Activated CD8-positive, alpha-beta memory T cell treated with anti-CD3 and anti-CD28 coated beads for 24 hours (primary cell): ENCODE measurements at places on chromosomes 5 and 9.

DNA sequence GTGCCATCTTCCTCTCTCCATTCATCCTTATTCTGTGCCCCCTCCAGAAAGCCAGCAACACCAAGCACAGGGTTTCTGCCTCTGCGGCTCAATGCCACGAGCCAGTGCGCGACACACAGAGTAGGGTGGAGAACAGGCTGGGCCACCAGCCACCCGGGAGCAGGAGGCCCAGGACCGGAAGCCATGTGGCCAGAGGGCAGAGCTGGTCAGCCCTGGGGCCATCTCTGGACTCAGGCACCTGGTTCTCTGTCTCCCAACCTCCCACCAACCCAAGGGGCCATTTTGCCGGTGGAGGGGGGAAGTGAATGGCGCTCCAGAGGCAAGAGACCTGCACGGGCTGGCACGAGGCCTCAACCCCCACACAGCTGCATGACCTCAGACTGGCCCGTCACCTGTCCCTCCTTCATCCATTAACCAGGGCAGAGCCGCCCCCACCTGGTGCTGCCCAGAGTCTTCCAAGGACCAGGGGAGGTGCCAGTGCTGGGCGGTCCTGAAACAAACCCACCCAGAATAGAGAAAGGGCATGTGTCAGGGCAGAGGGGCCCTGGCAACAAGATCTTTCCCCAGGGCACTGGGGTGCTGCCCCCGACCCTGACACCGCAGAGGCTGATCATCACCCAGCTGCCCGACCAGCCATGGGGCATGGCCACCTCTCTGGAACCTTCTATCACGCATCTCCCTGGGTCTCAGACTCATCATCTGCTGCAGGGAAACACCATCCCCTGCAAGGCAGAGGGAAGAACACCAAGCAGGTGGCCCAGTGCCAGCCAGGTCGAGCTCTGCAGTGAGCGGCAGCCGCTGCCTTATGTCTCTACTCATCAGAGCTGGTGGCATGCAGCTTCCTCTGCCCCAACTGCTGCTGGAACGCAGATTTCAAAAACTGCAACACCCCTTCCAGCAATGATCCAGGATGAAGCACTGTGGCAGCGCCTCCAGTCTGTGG is 11.9 kb downstream of the VAV2 start:
- no peak for DNase-seq

DNA sequence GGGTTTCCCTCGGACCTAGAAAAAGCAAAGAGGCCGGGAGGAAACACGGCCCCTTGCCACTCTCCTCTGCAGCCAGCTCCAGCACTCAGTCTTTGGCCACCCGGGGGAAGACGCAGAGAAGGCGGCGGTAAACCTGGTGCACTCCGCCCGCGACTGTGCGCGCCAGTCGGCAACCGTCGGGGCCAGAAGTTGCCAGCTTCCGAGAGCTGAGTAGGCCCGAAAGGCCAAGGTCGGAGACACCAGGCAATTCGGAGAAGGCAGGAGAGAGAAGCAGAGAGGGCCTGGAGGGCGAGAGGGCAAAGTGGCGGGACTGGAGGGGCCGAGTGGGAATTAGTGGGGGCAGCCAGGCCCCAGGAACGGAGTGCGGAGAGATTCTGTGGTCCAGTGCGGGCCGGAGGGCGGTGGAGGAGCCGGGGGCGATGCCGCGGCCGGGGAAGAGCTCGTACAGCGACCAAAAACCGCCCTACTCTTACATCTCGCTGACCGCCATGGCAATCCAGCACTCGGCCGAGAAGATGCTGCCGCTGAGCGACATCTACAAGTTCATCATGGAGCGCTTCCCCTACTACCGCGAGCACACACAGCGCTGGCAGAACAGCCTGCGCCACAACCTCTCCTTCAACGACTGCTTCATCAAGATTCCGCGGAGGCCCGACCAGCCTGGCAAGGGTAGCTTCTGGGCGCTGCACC is at the start of gene FOXB2:
FOXB2 (plus strand) TSS at position 420 of the 690 bp plus-strand sequence; CDS start at position 420, 0 bp downstream.
- DNase-seq: no peak

DNA sequence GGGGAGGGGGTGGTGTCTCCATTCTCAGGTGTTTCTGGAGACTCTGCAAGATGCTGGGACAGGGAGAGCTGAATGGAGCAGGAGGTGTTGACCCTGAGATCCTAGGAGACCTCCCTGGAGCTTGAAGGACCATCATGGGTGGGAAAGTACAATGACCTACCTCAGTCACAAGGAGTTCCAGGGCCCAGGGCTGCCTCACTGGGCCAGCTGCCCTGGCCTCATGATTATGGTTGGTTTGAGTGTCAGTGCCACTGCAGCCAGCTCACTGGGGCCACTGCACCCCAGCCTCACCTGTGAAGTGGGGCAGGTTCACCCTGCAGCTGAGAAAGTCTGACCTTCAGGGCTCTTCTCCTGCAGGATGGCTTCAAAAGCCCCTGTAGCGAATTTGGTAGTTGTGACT is 372.5 kb downstream of the IRX2 start:
- DNase-seq: no peak

GRCh38 chr9:94002316-94003140 is 47.4 kb upstream of the BARX1 start:
- DNase-seq: no peak

- DNase-seq: no peak
Measured at GRCh38 chr9:28834156-28834555, 1260.9 kb upstream of the C9orf72 start.
